ENCODE measurements at places on chromosomes 2 and 18.

GRCh38 chr2:234420408-234420807, 76.5 kb downstream of the ARL4C start:
- DNase-seq: no peak

GRCh38 chr2:32135409-32135808, 30.3 kb upstream of the SLC30A6 start:
- DNase-seq: peak; percentile 71

DNA sequence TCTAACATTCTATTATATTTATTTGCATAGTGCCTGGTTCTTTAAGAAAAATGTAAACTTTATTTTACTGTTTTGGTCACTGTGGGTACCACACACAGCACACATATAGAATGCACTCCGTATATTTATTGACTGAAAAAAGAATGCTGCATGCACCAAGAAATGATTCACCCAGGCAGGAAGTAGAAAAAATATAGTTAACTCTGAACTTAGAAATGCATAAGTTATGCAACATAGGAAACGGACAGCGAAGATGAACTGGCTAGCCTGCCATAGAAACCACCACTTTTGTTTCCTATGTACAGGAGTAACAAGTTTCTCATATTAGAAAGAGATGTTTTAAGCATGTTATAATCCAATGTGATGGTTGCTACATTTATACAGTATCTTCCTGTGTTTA, 635.8 kb downstream of the DSC3 start:
- no peak for DNase-seq

- DNase-seq: no peak
Observed at GRCh38 chr2:177272765-177273164, 8.2 kb upstream of the NFE2L2 start.

DNA sequence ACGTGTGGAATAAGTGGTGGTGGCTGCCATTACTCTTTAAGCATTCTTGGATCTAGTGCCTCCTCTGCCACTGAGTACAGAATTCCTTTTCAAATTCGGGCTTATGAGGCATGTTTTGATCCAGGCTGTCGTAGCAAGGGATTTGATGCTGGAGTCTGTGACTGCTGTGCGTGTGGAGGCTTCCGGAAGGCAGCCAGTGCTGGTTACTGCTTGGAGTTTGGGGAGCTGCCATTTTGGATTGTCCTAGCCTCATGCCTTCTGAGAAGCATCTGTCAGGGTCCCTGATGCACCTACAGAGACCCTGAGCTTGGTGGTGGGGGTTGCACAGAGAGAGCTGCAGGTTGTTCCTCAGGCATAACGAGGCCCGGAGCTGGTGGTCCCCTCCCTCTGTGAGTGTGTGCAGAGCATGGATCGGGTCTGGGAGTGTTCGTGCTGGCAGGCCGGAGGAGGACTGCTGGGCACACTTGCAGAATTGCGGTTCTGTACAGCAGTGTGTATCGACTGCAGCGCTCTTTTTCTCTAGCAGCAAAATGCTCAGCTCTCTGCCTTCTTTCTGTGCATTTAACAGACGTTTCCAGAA, 7.7 kb downstream of the HPCAL1 start:
- no peak for DNase-seq

- DNase-seq: peak; percentile 70
Observed at GRCh38 chr2:195561116-195561921, 95.7 kb upstream of the SLC39A10 start.

DNA sequence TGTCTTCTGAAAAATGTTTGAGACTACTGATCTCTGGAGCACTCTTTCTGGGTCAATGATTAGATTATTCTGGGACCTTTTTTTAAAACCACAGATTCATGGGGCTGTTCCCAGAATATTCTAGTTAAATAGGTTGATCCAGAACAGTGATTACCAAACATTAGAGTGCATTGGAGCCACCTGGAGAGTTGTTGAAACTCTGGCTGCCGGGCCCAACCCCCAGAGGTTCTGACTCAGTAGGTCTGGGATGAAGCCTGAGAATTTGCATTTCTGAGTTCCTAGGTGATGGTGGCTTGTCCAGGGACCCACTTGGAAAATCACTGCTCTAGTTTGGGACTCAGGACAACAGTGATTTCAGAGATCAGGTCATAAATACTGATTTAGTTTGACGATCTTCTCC, 197.3 kb downstream of the PTPRM start:
- DNase-seq: no peak

- DNase-seq: peak; percentile 96
Observed at GRCh38 chr2:9594366-9595054, 36.3 kb downstream of the YWHAQ start.

GRCh38 chr2:197268786-197269584, 41.6 kb downstream of the ANKRD44 start:
- peak; percentile 29 for DNase-seq

DNA sequence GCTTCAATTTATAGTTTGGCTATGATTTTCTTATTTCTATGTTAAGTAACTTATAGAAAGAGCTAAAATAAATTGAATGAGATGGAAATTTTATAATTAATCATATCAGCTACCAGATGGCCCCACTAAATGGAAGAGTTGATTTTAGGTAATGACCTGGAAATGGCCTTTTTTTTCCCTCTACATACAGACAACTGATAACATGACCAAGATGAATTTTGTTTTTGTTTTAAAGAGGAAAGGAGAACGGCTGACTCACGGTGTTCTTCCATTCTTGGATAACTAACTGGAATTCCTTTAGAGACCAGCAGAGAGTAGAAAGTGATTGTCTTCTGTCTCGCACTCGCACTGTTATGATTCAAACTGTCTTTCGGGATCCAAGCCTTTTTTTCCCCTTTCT, 91.0 kb downstream of the TMEM185B start:
- DNase-seq: no peak

DNA sequence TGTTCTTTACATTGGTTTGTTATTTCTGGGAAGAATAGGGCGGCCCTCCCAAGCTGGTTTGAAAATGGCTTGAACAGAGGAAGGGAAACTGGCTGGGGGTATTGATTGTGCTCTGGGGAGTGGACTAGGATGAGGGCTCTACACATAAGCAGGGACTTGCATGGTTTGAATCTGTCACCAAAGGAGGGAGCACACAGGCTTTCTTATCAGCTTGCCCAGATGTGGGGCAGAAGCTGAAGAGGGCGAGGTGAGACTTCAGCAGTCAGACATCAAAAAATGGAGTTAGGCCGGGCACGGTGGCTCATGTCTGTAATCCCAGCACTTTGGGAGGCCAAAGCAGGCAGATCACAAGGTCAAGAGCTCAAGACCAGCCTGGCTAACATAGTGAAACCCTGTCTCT, 7.2 kb upstream of the RAB12 start:
- no peak for DNase-seq

DNA sequence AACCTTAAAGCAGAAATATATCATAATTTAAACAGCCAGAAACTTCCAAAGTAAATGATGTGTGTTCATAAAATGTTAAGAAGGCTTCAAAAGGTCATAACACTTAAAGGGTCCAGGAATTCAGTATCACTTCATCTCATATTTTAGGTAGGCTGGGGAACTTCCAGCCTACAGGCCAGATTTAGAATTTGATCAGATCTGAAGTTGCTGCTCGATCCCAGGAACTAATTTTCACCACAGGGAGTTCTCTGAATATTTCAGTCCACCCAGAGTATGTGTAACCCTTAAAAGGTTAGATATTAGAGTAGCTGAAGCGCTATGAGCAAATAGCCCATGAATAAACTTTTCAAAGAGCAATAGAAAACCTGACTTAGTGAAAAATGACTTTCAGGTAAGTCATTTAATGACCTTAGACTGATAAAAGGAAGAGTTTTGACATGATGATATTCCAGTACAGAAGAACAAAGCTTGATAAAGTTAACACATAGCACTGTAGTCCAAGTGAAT, 1.7 kb downstream of the WIPF1 start:
- DNase-seq: no peak

DNA sequence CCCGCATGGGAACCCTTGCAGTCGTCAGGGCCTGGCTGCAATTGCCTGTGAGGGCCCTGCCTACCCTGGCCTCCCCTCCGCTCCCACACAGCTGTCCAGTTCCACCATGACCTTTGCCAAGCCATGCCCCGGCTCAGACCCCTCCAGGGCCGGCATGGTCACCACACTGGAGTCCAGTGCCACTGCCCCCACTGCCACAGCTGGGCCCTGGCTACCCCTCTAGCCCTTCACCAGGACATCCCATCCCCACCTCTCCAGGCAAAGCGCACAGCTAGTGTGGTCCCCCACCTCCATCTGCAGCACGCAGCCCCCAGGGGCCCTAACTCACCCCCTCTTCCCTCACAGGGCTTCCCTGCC, 70.3 kb upstream of the SMAD7 start:
- DNase-seq: no peak

GRCh38 chr18:79393635-79394533, 1.8 kb upstream of the NFATC1 start:
- peak; percentile 84 for DNase-seq

DNA sequence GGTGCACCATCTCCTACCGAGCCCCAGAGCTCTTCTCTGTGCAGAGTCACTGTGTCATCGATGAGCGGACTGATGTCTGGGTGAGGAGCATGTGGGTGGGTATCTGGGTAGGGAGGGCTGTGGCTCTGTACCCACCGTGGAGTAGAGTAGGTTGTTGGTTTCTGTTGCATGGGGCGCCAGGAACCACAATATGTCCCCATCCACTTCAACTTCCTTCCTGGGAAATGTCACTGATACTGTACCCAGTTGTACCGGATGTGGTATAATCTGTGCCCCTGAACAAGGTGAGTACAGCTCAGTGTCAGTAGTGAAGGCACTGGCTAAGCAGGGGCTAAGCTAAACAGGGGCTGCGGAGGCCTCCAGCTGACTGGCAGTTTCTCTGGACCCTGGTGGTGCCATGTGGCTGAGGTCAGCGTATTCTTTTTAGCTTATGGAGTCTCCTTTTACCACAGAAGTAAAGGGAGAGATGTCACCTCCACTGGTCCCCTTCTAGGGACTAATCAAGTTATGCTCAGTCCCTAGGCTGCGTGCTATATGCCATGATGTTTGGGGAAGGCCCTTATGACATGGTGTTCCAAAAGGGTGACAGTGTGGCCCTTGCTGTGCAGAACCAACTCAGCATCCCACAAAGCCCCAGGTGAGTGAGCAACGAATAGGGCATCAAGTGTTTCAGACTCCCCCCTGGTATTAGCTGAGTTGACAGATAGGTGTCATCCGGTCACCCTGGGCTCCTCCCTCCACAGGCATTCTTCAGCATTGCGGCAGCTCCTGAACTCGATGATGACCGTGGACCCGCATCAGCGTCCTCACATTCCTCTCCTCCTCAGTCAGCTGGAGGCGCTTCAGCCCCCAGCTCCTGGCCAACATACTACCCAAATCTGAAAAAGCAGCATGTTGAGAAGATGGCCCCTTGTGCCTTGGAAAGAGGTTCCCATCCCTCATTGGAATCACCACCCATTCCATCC, 2.7 kb downstream of the STK16 start:
- DNase-seq: no peak

GRCh38 chr2:171529914-171530313, 7.6 kb downstream of the CYBRD1 start:
- DNase-seq: peak; percentile 25

- no peak for DNase-seq
Observed at GRCh38 chr2:213861638-213862037, 549.2 kb upstream of the VWC2L start.

GRCh38 chr2:168345601-168346000, 98.2 kb upstream of the STK39 start:
- DNase-seq: peak; percentile 45

DNA sequence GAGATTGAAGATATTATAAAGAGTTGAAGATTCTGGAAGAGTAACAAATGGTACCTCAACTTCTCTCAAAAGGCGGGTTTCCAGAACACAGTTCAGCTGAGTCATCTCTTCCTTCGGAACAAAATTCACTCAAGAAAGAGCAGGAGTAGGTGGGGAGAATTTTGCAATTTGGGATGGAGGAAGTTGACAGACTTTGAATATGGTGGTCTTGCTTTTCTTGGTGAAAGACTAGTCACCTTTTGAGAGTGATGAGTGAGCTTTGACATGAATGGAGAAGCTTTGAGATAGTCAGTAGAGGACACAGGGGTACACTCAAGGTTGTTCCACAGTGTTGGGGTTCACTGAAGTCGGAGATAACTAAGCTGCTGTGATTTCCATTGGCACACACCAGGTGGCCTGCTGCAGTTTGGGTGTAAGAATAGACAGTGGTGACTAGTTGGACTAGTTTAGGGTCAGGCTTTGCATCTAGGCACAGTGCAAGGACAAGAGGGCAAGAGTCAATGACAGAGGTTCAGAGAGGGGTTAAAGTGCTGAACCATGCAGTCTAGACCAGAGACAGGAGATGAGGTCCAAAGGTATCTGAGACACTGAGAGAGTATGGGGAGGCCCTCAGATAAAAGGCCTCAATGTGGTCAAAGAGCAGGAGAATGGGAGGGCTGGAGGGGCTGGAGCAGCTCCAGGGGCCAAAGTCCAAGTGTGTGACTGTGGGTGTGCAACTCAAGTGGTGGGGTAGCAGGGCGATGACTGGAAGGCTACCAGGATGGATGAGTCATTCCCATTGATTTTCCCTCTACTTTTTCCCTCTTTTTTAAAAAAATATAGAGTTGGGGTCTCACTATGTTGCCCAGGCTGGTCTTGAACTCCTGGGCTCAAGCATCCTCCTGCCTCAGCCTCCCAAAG, 7.7 kb downstream of the CCL20 start:
- DNase-seq: peak; percentile 37

DNA sequence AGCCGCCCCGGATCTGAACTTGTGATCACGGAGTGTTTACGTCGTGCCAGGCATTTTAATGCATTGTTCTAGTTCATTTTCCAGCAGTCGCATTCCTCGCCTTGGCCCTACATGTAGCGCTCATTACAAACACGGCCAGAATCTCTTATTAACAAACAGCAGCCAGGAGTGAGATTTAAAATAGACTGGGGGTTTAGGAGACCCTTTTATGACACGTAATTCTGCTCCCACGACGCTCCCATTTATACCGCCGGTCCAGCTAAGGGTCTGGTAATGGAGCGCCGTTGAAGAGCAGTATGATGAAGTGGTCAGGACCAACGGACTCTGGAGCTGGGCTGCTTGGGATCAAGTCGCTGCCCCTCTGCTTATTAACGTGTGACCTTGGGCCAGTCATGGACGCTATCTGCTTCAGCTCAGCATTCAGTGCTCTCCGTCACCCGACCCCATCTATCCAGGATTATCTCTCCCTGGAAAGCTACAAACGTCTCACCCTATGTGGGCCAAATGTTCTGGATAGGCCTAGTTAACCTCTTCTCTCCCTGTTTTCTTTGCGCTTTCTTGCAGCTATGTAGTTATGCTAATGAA, 745 bp downstream of the MSH2 start:
- no peak for DNase-seq

GRCh38 chr2:47946593-47946992, 40.3 kb upstream of the FBXO11 start:
- no peak for DNase-seq

DNA sequence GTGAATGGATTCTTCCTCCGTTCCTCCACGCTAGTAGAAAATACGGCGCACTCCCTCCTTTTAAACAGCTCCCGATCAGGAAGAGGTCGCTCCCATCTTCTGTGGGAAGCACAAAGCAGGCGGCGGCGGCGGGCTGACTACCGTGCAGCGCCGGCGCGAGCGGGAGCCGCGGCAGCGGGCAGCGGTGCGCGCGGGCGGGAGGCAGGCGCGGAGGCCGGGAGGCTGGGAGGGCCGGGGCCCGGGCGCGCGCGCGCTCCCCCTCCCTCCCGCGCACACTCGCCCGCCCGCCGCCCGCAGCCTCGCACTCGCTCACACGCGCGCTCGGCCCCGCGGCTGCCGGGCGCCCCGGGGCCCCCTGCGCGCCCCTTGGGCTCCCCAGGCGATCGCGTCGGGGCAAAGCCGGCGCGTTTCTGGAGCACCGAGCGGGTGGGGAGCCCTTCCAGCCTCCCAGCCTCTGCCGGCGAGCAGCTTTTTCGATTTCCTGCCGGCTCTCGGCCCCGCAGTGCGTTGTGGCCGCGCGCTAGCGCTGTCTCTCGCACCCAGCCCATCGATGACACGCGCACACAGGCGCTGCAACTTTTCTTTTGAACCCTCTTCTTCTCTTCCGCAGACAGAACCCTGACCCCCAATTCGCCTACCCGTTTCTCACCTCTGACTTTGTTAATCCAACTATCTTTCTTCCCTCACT, at the start of gene SLC8A1:
SLC8A1 (minus strand) TSS at position 173 of the 688 bp plus-strand sequence.
- DNase-seq: peak; percentile 69
